Stimulated activated naive CD8-positive, alpha-beta T cell treated with anti-CD3 and anti-CD28 coated beads, Interleukin-15, amount 100 ng/mL, for 72 hours (primary cell): ENCODE measurements at places on chromosomes 3 and 15.

GRCh38 chr15:77634266-77634962 is 1.7 kb upstream of the LINGO1 start:
- DNase-seq: peak; percentile 72

GRCh38 chr3:11047500-11047899 is 55.0 kb downstream of the SLC6A1 start:
- no peak for DNase-seq

DNA sequence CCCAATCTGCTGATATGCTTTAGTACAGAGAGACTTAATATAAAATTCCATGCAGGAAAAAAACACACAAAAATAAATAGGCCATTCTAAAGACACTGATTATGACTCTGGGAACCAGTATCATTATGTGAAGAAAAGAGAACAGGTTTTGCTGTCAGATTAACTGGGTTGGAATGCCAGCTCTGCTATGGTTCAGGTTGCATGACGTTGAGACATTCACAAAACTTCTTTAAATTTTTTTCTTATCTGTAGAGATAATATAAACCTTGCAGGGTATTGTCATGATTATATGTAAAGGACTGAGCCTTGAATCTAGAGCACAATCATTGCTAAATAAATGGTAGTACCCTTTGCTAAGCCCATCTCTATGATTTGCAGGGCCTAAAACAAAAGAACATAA is 86.0 kb downstream of the CPNE4 start:
- DNase-seq: no peak

GRCh38 chr3:124582196-124582595 is 148.1 kb upstream of the UMPS start:
- DNase-seq: no peak

DNA sequence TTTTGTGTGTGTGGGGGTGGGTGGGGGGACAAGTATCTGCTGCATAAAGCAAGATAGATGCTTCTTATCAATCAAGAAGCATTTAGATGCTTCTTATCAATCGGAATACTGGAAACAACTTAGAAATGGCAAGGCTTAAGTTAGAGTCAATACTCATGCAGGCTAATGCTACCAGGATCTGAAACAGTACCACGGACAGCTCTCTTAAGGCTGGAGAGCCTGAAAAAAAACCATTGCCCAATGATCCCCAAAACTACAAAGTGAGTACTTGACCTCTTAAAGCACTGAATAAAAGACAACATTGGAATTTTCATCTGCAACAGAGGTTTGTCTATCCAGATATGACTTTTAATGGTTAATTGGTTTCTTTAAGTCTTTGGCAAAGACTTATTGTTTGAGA is 262.3 kb downstream of the GAP43 start:
- no peak for DNase-seq
